ENCODE measurements at places on chromosomes 7 and 10. TPM values are rescaled to one million over a fixed set of nuclear protein-coding genes. Genes with fewer than 3 reads are reported as not detected.

GRCh38 chr10:81848514-81848913, 26.5 kb upstream of the NRG3 start:
- no peak overlapping the region for H3K27ac ChIP-seq
- H3K4me1 ChIP-seq: no peaks in the 10 kb centered on the region
- no peaks in the 10 kb centered on the region for H3K36me3 ChIP-seq
- H3K27me3 ChIP-seq: no peaks in the 10 kb centered on the region

DNA sequence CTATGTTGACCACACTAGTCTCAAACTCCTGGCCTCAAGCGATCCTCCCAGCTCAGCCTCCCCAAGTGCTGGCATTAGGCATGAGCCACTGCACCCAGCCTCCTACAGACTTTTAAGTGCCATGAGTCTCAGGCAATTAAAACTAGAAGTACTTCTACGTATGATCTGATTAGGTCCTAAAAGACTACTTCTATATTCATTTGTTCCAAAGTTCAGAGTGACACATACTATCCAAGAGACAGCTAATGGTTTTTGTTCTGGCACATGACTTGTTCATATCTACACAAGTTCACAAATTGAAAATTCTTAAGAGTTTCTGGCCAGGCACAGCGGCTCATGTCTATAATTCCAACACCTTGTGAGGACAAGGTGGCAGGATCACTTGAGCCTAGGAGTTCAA, 11.7 kb downstream of the ARHGAP19 start:
- no peaks in the 10 kb centered on the region for H3K36me3 ChIP-seq
- H3K4me1 ChIP-seq: no peaks in the 10 kb centered on the region
- no peak overlapping the region for H3K4me3 ChIP-seq

DNA sequence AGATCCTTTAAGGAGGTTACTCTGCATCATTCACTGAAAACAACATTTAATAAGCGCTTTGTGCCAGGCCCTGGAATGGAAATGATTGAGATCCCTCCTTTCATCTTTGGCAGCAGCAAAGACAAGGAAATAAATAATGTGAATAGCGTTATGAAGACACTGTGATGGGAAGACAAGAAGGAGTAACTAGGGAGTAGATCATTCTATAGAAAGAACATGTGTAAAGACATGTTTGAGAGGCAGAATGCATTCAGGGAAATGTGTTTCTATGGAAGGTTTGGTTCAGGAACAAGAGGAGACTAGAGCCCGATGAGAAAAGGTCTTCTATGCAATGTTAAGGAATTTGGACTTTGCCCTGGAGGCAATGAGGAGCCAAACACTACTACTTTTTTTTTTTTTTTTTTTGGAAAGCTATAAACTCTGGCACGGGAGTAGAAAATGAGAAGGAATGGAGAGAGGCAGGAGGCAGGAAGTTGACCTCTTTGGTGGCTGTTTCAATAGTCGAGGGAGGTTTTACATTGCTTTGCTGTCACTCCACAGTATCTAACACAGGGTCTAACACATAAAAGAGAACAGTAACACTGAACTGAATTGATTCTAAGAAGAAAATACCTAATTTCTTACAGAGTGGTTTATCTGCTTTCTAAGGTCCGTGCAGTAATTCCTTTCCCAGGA, 44.9 kb downstream of the SMURF1 start:
- H3K27me3 ChIP-seq: no peaks in the 10 kb centered on the region
- H3K4me3 ChIP-seq: no peak overlapping the region
- peaks cover 16% of the 10 kb centered on the region for H3K4me1 ChIP-seq
- DNase-seq: no peak

DNA sequence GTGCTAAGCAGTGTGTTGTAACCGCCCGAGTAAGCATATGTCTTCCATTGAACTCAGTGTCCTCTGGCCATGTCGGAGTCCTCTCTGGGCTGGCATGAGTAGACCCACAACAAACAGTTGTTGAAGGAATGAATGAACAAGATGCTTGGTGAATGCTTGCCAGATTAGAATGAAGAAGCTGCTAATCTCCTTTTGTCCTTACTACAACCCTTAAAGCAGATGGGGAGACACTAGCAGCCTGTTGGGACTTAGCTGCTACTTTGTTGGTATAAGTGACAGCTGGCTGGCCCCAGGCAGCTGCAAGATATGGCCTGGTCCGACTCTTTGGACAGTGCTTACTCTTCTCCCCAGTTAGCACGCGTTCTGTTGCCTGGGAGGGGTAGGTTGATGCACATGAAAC, 370.1 kb downstream of the RPS24 start:
- no peak overlapping the region for H3K27ac ChIP-seq
- no peak for DNase-seq
- peaks cover 26% of the 10 kb centered on the region for H3K4me1 ChIP-seq
- H3K27me3 ChIP-seq: no peaks in the 10 kb centered on the region
- H3K36me3 ChIP-seq: no peaks in the 10 kb centered on the region

SLC12A9 gene
- 14.6 TPM for polyA plus RNA-seq

DNA sequence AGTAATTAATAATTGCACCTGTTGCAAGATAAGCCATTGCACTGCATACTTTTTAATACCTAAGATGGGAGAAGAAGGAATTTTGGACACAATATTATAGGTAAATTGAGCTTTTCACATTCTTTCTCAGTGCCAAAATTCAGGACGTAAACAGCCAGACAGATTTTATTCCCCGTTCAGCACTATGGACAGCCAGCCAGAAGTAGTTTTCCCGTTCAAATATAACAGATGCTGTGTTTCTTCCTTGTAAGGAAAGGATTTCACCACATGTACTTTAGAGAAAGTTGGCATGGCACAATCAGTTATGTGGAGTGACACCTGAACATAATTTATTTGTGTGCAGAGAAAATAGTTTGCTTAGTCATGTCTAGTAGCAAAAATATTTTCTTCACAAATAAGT, 34.8 kb downstream of the SEMA3E start:
- no peak overlapping the region for H3K4me3 ChIP-seq
- H3K4me1 ChIP-seq: peaks cover 4% of the 10 kb centered on the region
- no peak overlapping the region for H3K27ac ChIP-seq
- H3K27me3 ChIP-seq: no peaks in the 10 kb centered on the region
- peak; percentile 21 for DNase-seq

GTF2IRD2 gene
- 24.3 TPM for polyA plus RNA-seq

DNA sequence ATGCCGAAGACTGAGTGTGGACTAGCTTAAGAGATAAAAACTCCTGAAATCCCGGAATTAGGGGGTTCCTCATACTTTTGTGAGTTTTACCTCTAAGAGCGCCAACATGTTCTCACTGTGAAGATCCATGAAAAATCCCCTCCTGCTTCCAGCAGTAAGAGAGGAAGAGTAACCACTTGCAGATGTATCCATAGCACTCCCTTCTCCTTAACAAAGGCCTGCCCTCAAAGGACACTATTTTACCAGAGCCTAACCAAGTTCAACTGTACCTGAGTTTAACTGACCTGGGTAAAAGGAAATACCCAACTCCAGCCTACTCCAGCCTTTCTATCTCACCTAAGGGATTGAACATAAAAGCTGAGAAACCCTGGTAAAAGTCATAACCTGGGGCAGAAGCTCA, 280.9 kb downstream of the POLR1F start:
- H3K27me3 ChIP-seq: no peaks in the 10 kb centered on the region
- H3K27ac ChIP-seq: no peak overlapping the region
- H3K4me3 ChIP-seq: no peak overlapping the region
- DNase-seq: no peak
- H3K36me3 ChIP-seq: no peaks in the 10 kb centered on the region
- peaks cover 9% of the 10 kb centered on the region for H3K4me1 ChIP-seq

PODXL gene
- 28.1 TPM for polyA plus RNA-seq

GRCh38 chr10:35916791-35917190, 274.7 kb upstream of the FZD8 start:
- no peaks in the 10 kb centered on the region for H3K36me3 ChIP-seq
- H3K4me1 ChIP-seq: peaks cover 16% of the 10 kb centered on the region
- no peak overlapping the region for H3K4me3 ChIP-seq
- no peak for DNase-seq
- no peak overlapping the region for H3K27ac ChIP-seq

OPN4 gene
- polyA plus RNA-seq: not detected

GRCh38 chr7:20064974-20065862, 152.0 kb downstream of the MACC1 start:
- H3K27me3 ChIP-seq: no peaks in the 10 kb centered on the region
- DNase-seq: peak; percentile 61
- H3K4me3 ChIP-seq: no peak overlapping the region
- peak overlapping the region; percentile 16 for H3K27ac ChIP-seq
- no peaks in the 10 kb centered on the region for H3K36me3 ChIP-seq

- H3K27ac ChIP-seq: no peak overlapping the region
- DNase-seq: peak; percentile 72
- H3K4me3 ChIP-seq: no peak overlapping the region
- H3K36me3 ChIP-seq: no peaks in the 10 kb centered on the region
These were observed 76.8 kb downstream of the ADK start for GRCh38 chr10:74227697-74228424.

DNA sequence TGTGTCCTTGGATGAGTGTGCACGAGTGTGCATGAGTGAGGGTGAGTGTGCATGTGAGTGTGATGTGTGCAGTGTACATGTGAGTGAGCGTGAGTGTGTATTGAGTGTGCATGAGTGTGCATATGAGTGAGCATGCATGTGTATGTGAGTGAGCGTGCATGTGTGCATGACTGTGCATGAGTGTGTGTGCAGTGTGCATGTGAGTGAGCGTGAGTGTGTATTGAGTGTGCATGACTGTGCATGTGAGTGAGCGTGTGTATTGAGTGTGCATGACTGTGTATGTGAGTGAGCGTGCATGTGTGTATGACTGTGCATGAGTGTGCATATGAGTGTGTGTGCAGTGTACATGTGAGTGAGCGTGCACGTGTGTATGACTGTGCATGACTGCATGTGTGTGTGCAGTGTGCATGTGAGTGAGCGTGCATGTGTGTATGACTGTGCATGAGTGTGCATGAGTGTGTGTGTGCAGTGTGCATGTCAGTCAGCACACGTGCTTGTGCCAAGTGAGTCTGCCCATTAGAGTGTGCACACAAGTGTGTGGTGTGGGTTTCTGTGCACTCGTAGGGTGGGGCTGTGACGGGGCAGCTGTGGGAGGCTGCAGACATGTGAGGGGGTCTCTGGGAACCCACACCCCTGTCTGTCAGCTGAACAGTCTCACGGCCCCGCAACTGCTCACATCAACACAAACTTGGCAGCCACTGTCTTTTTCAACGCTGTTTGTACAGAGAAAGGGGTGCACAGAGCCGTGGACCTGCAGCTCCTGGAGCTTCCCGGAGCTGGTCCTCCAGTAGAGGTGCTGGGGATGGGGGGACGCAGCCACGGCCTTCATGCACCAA, 14.8 kb downstream of the FOXL3 start:
- no peaks in the 10 kb centered on the region for H3K4me1 ChIP-seq
- no peak overlapping the region for H3K4me3 ChIP-seq
- no peak overlapping the region for H3K27ac ChIP-seq
- H3K36me3 ChIP-seq: no peaks in the 10 kb centered on the region
- DNase-seq: no peak

GRCh38 chr10:84076047-84076388, 63.3 kb upstream of the GHITM start:
- H3K27me3 ChIP-seq: no peaks in the 10 kb centered on the region
- no peaks in the 10 kb centered on the region for H3K36me3 ChIP-seq
- DNase-seq: peak; percentile 91
- no peaks in the 10 kb centered on the region for H3K4me1 ChIP-seq

DNA sequence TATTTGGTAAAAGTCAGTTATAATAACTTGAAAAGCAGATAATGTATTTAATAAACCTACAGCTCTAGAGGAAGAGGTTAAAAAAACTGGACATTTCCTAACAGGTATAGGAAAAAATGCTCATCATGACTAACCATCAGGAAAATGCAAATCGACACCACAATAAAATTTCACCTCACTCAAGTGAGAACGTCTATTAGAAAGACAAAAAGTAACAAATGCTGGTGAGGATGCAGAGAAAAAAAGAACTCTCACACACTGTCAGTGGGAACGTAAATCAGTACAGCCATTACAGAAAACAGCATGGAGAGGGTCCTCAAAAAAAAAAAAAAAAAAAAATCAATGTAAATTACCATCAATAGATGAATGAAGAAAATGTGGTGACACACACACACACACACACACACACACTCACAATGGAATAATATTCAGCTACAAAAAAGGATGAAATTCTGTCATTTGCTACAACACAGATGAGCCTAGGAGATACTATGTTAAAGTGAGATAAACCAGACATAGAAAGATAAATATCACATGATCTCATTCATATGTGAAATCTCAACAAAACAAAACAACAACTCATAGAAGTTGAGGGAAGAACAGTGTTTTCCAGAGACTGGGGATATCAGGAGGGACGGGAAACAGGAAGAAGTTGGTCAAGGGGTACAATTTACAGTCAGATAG, 20.1 kb downstream of the EPC1 start:
- peaks cover 22% of the 10 kb centered on the region for H3K4me1 ChIP-seq
- H3K4me3 ChIP-seq: no peak overlapping the region
- no peak for DNase-seq
- H3K27ac ChIP-seq: peak overlapping the region; percentile 53
- H3K27me3 ChIP-seq: no peaks in the 10 kb centered on the region

- H3K36me3 ChIP-seq: no peaks in the 10 kb centered on the region
- no peak for DNase-seq
- no peak overlapping the region for H3K4me3 ChIP-seq
- H3K27me3 ChIP-seq: peaks cover 11% of the 10 kb centered on the region
These were observed 501.5 kb upstream of the GALNT17 start for GRCh38 chr7:70630440-70630817.

DNA sequence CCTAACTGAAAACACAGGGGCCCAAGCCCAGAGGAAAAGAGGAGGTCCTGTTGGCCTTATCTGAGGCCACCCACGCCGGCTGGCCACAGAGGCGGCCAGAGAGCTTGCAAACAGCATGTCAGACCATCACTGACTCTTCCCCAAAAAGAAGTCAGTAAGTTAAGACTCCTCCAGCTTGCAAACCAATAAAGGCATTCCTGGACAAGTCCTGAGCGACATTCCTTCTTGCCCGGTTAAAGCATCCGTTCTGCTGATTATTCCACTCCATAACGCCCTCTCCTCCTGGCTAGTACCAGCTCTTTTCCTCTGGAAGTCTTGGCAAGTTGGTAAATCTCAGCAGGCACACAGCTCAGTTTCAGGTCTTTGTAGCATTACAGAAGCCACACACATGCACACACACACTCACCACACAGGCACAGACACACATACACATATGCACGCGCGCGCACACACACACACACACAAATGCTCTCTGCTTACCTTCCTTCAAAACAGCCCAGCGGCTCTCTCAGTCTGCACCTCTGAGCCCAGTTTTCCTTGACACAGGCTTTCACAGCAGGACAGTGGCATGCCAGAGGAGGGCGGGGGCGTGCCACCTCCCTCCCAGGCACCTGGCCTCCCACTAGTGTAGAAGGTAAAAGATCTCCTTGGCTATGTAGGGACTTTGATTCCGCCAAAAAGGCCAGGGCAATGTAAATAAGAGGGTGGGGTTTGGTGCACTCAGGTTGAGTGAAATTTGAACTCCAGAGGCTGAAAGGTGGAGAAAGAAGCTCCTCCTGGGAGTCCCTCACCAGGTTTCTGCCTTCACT, 201.4 kb downstream of the TNS3 start:
- no peak overlapping the region for H3K27ac ChIP-seq
- H3K4me3 ChIP-seq: no peak overlapping the region
- H3K36me3 ChIP-seq: no peaks in the 10 kb centered on the region
- no peaks in the 10 kb centered on the region for H3K27me3 ChIP-seq
- peaks cover 18% of the 10 kb centered on the region for H3K4me1 ChIP-seq
- DNase-seq: peak; percentile 85

ZNF746 gene
- 19.7 TPM for polyA plus RNA-seq

GRCh38 chr10:79310911-79311573, 36.2 kb upstream of the PPIF start:
- no peak for DNase-seq
- H3K27ac ChIP-seq: peak overlapping the region; percentile 51
- H3K4me3 ChIP-seq: no peak overlapping the region
- H3K4me1 ChIP-seq: no peaks in the 10 kb centered on the region

Data from cardiac muscle cell (in vitro differentiated cells and primary cell).